ENCODE measurements at places on chromosomes 1 and 21.

- no peak for DNase-seq
Measured at GRCh38 chr21:16037421-16037955, 307.7 kb downstream of the USP25 start.

GRCh38 chr21:20463362-20463761, 534.8 kb upstream of the NCAM2 start:
- DNase-seq, result no peak

- DNase-seq, result no peak
Measured at GRCh38 chr1:189706594-189706993, 771.1 kb downstream of the BRINP3 start.

DNA sequence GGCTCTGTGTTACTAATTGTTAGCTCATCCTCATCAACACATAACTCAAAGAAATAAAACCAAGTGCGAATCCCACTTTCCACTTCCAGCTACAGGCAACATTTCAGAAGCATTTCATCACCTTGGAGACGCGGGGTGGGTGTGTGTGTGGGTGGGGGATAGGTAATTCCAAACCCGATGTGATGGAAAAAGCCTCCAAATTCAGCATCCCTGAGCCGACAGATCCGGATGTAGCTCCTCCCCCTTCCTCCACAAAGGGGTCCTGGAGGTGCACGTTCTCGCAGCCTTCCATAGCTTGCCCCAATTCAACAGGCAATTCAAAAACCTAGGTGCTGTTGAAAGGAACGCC, 486 bp downstream of the HSPA13 start:
- DNase-seq, result no peak

DNA sequence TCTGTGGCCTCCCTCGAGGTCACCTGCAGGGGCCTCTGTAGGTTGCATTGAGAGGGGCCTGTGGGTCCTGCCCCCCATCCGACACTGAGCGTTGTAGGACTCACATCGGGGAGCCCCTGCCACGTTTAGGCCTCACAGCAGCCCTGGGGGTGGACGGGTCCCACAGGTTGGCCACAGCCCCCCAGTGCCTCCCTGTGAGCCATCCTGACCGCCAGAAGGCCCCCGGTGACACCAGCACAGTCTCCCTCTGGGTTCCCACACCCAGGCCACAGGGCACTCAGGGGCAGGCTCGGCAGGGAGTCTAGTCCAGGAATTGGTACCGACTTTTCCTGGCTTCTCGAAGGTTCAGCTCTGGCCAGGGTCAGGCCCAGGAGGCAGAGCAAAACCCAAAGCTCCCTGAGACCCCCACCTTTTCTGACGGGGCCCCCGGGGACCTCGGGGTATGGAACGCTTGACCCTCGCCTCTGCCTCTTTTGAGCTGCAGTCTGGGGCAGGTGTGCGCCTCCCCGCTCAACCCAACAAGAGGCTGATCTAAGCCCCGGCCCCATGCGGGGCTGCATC, 13.9 kb upstream of the POFUT2 start:
- no peak for DNase-seq

- peak; percentile 46 for DNase-seq
Measured at GRCh38 chr1:40612345-40612831, 53.1 kb downstream of the RIMS3 start.

GRCh38 chr1:82785268-82785790, 984.6 kb downstream of the ADGRL2 start:
- no peak for DNase-seq

- DNase-seq, result no peak
Measured at GRCh38 chr21:40049031-40049930, 182.0 kb downstream of the PCP4 start.

DNA sequence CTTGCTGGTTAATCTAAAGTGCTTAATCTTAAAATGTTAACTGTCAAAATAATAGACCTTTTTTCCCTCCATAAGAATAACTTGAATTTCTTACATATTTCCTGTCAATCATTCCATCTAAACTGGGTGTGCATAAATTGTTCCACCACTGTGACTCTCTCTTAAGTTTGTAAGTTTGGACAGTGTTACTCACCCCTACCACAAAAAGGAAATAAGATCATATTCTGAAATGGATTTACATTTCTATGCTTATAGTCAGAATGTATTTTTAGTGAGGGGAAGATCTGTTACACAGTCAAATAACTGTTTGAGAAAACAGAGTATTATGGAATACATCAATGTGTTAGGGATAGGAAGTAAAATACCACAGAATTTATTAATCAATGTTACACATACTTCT, 109.6 kb upstream of the DPYD start:
- no peak for DNase-seq
